Anterior cingulate cortex (tissue), 58 donors: ENCODE measurements at places on chromosomes 7 and 10.

- DNase-seq = no peak
Observed at GRCh38 chr10:20117471-20117870, 301.2 kb downstream of the PLXDC2 start.

GRCh38 chr7:88647825-88648224 lies 111.7 kb upstream of the ZNF804B start:
- DNase-seq = no peak

DNA sequence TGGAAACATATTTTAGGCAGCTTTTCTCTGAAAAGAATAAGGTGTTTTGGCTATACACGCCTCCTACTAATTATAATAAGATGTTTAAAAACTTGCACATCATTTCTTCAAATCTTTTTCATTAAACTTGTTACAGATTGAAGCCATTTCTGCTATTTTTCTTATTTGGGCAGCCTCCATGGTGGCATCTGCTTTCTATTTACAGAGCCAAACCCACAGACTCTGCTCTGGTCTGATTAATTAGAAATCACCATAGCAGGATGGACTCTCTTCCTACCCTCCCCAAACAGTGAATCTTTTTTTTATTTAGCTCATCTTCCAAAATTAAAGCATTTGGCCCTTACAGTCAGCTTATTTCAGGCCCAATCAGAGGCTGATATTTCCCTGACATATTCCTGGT lies 85.7 kb upstream of the AOAH start:
- DNase-seq = no peak

GRCh38 chr10:105025092-105025491 lies 384.0 kb downstream of the SORCS3 start:
- DNase-seq = no peak

- DNase-seq = no peak
Observed at GRCh38 chr7:5997210-5997808, 11.5 kb downstream of the PMS2 start.

- no peak for DNase-seq
Observed at GRCh38 chr10:92062273-92062672, 138.7 kb downstream of the BTAF1 start.
